RCC 7860 (cell line): ENCODE measurements at places on chromosomes 2 and 18.
A peak's percentile ranks its signal among the peaks of the same experiment; 100 is the strongest.

GRCh38 chr2:135662088-135662487 is 79.6 kb upstream of the UBXN4 start:
- no peak for DNase-seq

GRCh38 chr2:98514879-98515249 is 70.2 kb downstream of the INPP4A start:
- no peak for DNase-seq

DNA sequence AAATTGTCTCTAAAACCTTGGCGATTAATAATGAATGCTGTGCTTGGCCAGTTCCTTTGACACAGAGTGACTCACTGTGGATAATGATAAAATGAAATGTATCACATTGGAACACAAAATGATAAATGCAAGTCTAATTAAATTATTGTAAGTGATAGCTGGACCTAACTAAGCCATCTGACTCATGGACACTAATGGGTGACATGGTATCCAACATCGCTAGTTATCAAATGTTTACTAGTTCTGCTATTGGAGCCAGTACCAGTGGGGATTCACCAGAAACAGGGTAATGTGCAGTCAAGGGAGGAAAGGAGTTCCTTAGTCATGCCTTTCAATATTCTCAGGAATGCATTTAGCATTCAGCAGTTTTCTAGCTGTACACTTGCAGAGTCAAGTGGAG is 736.3 kb upstream of the ACVR2A start:
- peak; percentile 59 for DNase-seq

DNA sequence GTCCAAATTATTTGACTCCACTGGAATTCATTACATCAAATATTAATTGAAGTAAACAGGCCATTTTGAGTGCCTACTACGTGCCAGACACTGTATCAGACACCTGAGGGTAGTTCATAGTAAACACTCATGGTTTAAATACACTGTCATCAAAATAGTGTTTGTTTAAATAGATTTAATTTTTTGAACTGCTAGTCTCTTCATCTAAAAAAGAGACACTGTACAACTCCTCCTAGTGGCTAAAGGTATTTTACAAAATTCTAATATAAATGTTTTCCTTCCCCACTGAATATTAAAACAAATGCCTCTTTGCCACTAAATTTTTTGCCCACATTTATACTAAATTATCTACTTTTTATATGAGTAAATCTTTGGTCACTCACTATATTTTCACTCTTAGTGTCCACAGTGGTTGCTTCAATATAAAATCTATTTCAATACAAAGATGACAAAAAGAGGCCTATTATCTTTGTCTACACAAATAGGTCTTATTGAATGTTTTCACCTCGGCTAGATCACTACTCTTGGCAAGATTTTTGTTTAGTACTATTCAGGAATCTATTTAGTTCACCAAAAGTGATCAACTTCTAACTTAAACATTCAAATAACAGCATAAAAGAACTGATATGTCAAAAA is 122.1 kb downstream of the TMEM247 start:
- DNase-seq, result peak; percentile 26

GRCh38 chr18:63520053-63520685 is 22.0 kb upstream of the SERPINB12 start:
- DNase-seq, result no peak
